ENCODE measurements at places on chromosomes 5 and 9.

DNA sequence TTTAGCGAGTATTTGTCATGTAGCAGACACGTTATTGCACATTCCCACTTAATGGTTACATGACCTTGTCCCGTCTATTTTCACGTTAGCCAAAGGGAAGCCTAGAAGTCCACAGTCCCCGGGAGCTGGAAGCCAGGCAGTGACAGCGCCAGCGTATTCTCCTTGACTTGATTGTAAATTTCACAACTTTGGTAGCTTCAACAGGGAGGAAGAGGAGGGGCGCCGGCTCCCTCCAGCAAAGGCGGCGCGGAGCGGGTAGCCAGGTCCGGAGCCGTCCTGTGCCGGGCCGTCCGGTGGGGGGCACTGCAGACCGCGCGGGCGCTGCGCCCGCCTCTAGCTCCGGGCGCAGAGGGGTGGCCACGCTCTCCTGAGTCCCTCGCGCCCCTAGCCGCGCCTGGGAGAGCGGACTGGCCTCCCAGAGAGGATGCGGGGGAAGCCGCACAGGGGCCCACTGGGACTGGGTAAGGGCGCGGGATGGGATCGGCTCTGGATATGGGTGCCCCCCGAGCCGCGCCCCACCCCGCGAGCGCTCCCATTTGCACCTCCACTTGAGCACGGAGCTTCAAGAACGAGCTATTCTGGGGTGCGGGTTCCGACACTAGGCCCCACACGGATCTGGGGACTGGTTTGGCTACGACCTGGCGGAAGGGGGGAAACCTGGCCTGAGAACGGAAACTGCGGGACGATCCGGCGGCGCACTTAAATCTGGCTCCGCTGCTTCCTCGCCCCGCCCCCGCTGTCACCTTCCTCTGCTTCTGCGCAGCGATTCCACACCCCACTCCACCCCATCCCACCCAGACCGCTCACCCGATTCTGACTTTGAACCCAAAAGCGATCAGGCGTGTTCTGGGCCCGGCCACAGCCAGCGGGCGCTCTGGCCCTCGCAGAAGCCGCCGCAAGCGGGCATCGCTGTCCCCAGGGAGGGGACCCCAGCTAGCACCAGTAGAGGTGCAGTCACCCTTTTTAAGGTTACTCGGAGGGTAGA is 23.8 kb downstream of the KLF4 start:
- peak; percentile 60 for DNase-seq

GRCh38 chr9:125137200-125137599 is 6.1 kb downstream of the SCAI start:
- DNase-seq: no peak

- DNase-seq: no peak
These were observed 479.0 kb downstream of the ZSWIM6 start for GRCh38 chr5:61811052-61811451.

- DNase-seq: no peak
These were observed 14.1 kb downstream of the SLC6A7 start for GRCh38 chr5:150203832-150204589.

DNA sequence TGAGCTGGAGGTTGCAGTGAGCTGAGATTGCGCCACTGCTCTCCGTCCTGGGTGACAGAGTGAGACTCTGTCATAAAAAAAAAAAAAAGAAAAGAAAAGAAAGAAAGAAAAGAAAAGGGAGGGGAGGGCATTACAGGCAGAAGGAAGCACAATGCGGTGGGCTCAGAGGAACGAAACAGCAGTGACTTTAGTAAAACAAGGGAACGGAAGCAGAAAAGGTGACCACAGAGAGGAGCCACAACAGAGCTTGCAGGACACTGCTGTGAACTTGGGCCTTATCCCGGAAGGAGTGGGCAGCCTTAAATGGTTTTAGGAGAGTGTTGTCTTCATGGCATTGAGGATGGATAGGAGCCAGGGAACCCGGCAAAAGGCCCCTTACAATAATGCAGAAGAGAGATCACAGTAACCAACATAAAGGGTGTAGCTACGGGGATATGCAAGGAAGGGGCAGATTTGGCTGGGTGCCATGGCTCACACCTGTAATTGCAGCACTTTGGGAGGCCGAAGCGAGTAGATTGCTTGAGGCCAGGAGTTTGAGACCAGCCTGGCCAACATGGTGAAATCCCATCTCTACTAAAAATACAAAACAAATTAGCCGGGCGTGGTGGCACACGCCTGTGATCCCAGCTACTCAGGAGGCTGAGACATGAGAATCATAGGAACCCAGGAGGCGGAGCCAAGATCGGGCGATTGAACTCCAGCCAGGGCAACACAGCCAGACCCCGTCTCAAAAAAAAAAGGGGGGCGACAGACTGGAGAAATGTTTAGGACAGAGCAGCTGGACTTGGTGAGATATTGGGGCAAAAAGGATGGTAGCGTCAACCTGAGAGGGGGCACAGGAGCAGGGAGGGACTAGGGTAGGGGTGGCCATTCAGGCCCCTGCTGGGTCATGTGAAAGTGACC is 83.9 kb upstream of the ZBTB43 start:
- DNase-seq: no peak

GRCh38 chr5:56585461-56585860 is 229.9 kb upstream of the MAP3K1 start:
- DNase-seq: no peak

- DNase-seq: no peak
These were observed 13.9 kb downstream of the ZNF346 start for GRCh38 chr5:177036443-177036842.

DNA sequence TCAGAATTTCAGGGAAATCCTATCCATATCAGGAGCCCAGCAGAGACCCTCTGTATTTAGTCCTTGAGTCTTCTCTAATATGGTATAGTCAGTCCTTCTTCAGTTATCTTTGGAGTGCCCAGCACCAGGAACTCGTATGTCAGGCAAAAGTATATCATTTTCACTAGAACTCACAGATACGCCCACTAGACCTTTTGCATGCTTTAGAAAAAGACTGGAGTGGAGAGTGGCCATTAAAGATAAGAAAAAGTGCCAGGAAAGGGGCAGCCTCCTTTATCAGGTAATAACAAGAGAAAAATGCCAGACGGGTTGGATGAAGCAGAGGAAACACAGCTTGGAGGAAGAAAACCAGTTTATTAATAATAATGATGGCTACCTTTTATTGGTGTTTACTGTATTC is 63.5 kb downstream of the GPR21 start:
- no peak for DNase-seq

GRCh38 chr9:16816011-16816410 is 54.5 kb downstream of the BNC2 start:
- no peak for DNase-seq

GRCh38 chr5:83559118-83559785 is 87.7 kb downstream of the VCAN start:
- DNase-seq: no peak

GRCh38 chr5:134252671-134253070 is 26.8 kb upstream of the PPP2CA start:
- no peak for DNase-seq

DNA sequence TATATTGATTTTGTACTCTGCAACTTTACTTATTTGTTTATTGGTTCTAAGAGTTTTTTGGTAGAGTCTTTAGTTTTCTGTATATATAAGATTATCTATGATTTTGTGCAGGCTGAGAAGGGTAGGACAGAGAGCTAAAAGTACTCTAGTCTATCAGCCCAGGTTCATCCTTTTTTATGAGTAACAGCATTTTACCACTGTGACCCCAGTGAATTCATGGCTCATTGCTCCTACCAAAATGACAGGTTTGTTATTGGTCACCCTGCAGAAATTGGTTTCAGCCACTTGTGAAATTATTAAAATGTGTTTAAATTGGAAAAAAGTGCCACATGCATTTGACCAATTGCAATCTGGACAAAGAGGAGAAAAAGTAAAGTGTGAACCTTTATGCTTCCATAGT is 421.4 kb upstream of the DAB2 start:
- DNase-seq: no peak

DNA sequence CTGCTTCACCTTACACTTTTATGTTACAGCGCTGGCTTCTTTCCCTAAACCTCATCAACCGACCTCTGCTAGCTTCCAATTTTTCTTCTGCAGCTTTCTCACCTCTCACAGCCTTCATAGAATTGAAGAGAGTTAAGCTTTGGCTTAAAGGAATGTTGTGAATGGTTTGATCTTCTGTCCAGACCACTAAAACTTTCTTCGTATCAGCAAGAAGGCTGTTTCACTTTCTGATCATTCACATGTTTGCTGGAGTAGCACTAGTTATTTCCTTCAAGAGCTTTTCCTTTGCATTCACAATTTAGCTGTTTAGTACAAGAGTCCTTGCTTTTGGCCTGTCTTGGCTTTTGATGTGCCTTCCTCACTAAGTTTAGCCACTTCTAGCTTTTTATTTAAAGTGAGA is 49.5 kb downstream of the NR3C1 start:
- DNase-seq: no peak

GRCh38 chr5:96851312-96852062 is 24.8 kb upstream of the ERAP2 start:
- DNase-seq: no peak

DNA sequence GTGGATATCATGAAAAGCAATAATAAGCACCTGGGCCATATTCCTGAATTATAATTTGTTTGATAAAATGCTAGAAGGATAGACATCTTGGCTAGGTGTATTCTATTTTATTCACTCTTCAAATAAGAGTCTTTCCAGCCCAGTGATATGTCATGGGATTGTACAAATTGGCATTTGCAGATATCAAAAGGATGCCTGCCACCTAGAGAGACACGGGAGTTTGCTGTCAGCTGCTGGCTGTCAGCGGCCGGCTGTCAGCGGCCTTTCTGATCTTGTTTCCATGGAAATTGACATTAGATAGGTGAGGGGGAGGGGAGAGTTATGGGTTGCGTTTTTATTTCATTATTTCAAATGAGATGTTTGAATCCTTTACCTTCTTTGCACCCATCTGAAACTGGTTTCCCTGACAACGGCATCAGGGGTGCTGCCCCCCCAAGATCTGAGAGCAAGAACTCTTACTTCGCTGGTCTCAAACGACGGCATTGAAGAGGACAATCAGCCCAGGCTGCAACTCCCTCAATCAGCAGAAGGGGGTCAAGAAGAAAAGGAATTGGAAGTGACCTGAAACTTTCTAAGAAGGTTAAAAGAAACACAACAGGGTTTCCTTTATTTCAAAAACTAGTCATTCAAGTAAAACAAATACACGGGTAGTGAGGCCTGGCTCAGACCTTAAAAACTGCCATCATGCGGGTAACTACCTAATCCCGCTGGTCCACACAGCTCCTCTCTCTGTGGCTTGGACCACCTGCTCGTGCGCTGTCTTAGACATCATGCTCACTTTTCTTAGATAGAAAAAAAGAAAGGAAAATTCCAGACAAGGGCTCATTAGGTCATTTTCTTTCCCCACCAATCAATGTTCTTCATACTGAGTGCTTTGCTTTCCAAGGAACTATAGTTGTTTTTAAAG is 115.7 kb downstream of the TLE1 start:
- DNase-seq: no peak

DNA sequence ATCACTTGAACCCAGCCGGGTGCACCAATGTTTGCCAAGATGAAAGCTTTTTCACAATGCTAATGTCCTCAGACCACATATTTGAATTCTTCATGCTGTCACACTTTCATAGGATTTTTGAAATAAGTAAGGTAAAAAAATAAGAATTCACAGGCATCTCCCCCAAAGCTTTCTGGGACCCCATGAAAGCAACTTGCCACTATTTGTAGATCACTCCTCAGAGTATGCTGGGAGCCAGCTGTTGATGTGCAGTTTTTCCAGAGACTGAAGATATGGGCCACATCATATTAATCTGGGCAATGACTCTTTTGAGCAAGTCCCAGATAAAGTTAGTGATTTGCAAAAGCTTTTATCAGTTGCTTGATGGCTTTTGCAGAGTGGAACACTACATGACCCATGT is 507.9 kb downstream of the RASEF start:
- DNase-seq: no peak

GRCh38 chr9:34572092-34572491 is 17.4 kb downstream of the CNTFR start:
- DNase-seq: no peak

DNA sequence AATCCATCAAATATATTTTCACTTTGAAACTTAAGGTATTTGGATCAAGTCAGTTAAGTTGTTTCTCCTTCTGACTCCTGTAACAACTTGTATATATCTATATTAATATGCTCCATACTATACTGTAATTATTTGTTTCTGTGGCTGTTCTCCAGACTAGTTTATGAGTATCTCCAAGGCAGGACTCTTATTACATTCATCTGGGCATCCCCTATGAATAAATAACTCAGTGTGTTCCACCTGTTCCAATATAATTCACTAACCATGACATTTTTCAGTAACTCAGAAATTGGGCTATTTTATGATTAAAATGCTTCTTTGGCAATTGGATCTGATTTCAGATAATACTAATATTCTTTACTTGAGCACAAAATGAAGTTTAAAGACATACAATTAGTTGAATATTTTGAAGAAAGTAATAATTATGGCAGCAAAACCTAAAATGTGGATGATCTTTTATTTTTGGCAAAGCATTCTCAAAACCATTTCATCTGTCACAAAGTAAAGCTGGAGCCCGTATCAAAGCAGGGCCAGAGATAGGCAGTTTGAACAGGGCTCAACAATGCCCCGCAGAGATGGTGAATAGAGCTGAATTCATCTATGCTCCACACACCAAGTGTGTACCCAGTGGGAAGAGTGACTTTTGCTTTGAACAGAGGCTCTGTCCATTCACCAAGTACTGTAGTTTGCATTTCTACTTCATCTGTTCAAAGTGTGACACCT is 314.3 kb downstream of the PDE4D start:
- no peak for DNase-seq

- DNase-seq: no peak
These were observed 128.1 kb downstream of the SEMA6A start for GRCh38 chr5:116446356-116447005.

- DNase-seq: no peak
These were observed 22.9 kb downstream of the KDM4C start for GRCh38 chr9:6780690-6781089.

- DNase-seq: no peak
These were observed 13.6 kb downstream of the UNC5A start for GRCh38 chr5:176823869-176824412.

GRCh38 chr9:113221800-113222481 is 597 bp downstream of the SLC31A1 start:
- no peak for DNase-seq

DNA sequence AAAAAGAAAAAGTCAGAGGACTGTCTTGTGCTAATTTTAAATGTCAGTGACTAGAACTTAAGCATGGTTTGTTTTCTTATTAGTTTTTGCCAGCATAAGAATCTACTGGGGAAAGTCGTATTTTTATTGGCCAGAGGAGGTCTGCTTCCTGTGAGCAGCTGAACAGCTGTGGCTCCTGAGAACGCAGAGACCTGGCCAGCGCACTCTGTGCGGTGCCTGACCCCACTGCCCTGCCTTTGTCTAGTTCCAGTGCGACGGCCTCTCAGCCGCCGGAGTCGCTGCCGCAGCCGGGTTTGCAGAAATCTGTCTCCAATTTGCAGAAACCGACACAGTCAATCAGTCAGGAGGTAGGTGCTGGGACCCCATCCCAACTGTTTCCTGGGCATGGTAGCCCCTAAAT is 42.5 kb downstream of the PRRC2B start:
- no peak for DNase-seq

- DNase-seq: no peak
These were observed at the start of gene GOLGA2 for GRCh38 chr9:128275198-128276007. Gene GOLGA2, minus strand, starts transcription at chr9:128276007. Its CDS starts 31 bp downstream, at chr9:128275976.
